NCI-H526 (cell line): ENCODE measurements at places on chromosomes 3 and 15.

DNA sequence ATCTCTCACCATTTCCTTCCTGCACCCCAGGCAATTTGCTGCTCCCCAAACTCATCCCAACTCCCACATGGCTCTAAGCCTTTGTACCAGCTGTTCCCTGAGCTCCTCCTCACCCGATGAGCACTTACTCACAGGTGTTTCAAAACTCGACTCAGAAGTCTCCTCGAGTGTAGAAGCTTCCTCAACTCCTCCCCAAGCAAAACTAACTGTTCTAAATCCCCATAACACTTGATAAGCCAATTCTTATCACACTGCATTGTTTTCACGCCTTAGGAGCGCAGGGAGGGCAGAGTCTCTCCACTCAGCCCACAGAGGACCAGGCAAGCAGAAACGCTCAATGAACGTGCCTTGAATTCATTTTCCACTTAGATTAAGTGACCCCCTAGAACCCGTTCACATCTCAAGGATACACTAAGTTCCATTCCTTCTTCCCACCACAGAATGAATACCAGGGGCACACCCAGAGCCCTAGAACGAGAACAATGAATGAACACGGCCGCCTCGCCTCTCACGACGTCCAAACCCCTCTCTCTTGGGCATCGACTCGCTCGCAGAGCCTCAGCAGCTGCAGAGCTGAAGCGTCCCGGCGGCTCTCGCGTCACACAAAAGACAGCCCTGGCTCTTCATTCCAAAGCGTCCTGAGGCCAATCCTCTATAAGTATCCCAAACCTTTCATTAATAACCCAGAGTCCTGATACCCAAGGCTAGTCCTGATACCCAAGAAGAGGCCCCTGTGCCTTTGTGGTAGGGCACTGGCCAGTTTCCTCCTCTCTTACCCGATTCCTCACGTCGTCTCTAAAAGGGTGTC is 1.1 kb downstream of the RAF1 start:
- DNase-seq, result no peak

DNA sequence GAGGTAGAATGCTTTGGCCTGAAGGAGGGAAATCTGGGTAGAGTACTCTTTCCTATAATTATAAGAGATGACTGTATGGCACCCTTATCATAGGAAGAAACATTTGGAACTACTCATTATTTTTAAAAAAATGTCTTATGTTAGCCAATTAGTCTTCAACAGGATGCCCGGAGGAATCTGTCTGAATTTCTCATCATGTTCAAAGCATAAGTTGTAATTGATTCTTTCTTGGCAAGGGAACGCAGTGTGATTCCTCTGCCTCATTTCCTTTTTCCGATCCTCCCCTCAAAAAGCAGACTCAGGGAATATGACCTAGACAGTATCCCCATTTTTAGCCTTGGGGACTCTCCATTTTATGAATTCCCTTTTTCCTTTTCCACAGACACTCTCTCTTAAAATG is 165.1 kb downstream of the IL5RA start:
- DNase-seq, result no peak

- no peak for DNase-seq
Measured at GRCh38 chr3:130609166-130609979, 92.4 kb downstream of the COL6A6 start.

GRCh38 chr3:161350916-161351315 is 20.4 kb downstream of the SPTSSB start:
- no peak for DNase-seq

DNA sequence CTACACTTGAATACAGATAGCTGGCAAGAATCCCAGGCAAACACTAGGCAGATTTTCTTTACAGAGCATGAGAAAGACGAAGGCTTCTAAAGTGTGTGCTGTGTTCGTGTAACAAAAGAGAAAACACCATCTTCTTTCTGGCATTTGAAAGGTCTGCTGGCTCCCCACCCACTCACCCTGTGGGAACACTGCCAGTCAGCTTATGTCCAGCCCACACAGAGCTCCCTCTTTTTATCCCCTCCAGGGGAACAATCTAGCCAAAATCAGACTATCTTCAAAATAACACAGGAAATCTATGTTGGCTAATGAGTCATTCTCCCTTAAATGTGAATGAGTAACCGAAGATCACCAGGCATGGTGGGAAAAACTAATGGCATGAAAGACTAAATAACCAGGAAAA is 45.6 kb upstream of the PAQR5 start:
- no peak for DNase-seq

GRCh38 chr3:126927401-126927750 is 55.5 kb upstream of the PLXNA1 start:
- no peak for DNase-seq

GRCh38 chr3:71503525-71504249 is 79.8 kb downstream of the FOXP1 start:
- no peak for DNase-seq

DNA sequence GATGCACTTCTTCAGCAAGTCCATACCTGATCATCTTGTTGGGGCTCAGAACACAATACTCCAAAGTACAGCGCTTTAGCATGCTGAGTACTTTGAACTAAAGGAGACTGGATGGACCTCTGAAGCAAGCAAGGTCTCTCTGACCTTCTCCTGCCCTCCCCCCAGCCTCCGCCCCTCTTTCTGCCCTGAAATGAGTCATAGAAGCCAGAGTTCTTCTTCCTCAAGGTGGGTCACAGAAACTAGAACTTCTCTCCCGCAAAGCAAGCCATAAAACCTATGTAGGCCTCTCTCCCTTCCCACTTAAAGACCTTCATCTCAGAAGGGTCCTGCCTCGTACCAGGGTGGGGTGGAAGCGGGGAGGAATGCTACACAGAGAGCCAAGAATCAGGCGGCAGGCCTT is 230.5 kb upstream of the PROK2 start:
- DNase-seq, result no peak

DNA sequence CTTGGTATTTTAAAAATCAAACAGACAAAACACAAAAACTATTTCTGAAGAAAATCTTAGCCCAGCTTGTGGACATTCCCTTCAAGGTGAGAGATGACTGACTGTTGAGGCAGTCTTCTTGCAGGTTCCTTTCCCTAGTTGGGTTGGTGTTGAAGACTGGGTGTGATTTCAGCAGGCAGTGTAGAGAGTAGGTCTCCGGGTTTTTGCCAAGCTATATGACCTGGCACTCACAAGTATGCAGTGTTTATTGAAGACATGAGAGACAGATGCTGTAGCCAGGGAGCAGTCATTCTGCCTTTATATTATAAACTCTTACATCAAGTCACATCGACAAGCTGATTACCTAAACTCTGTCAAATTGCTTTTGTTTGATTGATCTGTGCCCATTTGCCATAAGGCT is 17.5 kb downstream of the SENP8 start:
- DNase-seq, result no peak

DNA sequence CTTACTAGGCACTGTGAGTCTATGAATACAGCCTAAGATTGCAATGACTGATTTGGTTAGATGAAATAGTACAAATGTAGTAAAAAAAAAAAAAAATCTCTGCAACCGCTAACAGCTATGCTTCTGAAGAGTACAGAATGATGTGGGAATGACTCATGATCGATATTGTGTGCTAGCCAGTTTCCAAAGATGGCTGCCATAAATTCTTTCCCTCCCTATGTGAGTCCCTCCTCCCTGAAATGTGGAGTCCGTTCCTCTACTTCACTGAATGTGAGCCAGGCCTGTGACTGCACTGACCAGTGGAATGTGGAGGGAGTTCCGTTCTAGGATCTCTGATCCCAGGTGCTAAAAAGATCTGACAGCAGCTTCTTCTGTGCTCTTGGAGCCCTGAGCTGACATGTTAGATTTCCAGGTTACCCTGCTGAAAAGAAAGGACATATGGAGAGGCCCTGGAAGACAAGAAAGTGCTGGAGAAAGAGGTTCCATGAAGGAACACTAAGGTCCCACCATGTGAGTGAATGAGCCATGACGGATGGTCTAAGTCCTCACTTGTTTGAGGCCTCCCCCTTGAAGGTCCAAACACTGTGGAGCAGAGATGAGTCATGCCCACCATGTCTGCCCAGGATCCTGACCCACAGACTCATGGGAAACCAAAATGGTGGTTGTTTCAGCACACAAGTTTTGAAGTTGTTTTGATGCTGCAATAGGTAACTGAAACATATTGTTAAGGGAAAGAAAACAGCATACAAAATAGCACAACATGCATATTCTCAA is 46.3 kb downstream of the DGKG start:
- DNase-seq, result no peak

DNA sequence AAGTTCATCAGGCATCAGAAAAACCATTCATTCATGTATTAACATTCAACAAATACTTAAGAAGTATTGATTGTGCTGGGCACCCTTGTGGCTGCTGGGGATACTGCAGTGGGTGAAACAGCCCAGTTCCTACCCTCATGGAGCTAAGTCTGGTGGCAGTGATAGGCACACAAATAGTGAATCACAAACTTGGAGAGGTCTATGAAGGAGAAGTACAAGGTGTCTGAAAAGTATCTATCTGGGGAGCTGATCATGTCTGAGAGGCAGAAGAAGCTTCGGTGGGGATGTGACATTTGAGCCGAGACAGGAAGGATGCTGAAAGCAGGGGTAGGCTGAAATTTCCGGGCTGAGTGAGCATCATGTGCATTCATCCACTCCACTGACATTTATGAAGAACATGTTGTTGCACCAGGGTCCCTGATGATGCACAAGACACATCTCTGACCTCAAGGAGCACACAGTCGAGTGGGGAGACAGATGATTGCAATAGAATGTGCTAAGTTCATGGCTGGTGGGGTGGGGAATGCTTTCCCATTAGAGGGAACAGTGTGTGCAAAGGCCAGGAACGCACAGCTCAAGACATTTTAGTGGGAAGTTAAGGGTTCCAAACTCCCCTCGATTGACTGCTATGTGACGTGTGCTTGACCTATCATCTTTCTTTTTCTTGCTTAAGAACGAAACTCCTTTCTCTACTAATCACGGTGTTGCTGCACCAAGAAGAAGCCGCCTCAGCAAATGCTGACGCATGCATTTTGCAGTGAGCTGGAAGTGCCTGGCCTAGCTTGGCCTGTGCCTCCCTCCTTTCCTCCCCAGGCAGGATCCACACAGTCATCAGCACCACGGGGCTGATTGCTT is 309.1 kb upstream of the ICE2 start:
- peak; percentile 37 for DNase-seq

GRCh38 chr15:64527263-64527984 is 67.0 kb downstream of the ZNF609 start:
- DNase-seq, result no peak

GRCh38 chr3:113948015-113948917 is 453 bp downstream of the ZDHHC23 start:
- DNase-seq, result peak; percentile 84

DNA sequence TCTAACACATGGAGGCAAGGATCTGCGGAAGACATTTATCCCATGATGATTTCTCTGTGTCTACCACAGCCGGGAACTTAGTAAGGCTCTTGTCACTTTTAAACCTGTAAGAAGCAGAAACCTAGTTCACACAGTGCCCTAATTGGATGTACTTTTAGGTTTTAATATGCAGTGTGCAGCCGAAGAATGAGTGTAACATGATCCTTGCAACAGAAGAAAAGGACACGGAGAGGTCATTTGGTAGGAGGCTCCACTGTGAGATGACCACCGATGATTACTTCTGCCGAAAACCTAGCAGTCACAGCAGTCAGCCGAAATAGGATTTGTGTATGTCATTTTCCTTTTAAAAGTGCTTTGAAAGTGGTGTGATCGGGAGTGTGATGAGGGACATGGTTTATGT is 6.8 kb downstream of the CACNA1D start:
- no peak for DNase-seq

DNA sequence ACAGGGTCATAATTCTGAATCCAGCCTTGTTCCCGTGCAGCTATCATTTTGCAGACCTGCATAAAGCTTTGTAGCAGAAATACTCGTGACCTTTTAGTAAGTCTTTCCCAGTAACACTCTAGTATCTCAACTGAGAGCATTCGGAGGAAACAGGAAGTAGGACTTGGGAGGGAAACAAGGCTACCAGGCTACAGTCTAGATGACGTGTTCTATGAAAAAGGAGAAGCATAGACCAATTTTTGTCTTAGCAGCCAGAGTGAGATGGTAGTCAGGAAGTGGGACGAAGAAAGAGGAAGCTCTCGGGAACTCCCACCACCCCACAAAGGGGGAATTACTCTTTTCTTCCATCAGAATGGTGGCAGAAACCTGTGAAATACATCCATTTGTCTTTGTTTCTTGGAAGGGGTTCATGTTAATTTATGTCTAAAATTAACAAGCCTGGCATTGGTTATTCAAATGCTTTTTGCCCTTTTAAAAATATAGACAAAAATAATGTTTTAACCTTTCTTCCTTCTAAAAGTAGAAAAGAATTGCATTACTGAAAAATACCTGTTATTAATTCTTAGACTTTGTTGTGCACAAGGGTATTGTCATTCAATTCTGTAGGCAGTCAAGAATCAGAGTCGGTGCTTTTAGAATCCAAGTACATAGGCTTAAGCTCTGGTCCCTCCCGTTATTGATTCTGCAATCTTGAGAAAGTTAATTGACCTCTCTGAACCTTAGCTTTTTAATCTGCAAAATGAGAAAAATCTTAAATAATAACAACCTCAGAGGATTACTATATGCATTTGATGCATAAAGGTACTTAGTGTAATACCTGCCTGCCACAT is 1.6 kb upstream of the SUCNR1 start:
- DNase-seq, result peak; percentile 25

DNA sequence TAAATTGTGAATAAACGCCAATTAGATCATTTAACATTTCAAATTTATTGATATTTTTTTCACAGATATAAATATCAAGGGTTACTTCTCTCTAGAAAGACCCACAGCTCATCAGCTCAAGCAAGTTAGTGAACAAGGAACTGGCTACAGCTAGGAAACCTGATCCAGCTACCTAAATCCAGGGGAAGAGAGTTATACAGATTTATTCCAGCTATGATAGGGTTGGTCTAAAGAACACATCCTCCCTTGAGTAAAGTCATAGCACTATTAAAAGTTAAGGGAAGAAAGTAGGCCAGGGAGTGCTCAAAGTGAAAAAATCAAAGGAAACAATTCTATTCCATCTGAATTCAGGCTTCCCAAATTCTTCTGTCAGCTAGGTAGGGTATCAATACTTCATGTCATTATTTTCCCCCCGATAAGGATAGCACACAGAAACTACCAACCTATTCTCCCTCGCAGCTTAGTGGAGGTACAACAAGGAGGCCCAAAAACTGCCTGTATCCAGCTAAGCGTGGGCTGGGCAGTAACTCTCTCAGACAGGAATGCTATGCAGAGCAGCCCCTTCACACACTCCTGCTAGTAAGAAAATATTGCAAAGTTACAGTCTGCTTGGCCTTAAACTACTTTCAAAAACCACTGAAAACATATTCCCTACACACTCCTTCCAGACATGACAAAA is 44.0 kb downstream of the DCUN1D1 start:
- DNase-seq, result no peak
